T-helper 17 cell (primary cell): ENCODE measurements at places on chromosomes 2 and 18.

DNA sequence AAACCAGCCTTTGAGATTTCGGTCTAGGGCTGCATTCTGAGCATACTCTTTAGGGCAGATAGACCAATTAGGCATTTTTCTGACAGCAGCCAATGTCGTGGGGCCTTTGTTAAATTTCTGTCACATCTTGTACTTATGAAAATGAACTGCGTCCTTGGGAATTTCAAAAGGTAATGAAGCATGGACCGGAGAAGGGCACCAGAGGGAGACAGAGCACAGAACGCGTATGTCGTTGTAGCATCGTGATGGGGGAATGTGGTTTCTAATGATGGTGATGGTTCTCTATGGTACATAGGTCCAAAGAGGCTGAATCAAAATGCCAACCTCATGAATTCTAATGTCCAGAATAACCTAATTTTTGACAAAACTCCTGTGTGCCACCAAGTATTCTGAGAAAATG is 483.9 kb upstream of the CRIM1 start:
- no peak for DNase-seq

DNA sequence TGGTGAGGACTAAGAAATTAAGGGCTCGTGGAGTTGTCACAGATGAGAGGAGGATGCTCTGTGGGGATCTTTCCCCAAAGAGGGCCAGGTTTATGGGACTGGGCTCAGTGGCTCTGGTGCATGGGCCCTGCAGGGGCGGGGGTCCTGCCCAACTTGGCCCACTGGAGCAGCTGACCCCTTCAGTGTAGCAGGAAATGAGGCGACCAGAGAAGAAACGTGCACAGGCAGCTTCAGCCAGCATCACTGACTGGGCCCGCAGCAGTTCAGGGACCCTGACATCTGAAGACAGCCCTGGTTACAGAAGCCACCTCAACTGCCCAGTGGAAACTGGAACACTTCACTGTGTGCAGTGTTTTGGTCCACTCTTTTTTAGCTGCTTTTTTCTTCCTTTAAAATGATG is 72.8 kb downstream of the EMILIN2 start:
- DNase-seq: no peak

DNA sequence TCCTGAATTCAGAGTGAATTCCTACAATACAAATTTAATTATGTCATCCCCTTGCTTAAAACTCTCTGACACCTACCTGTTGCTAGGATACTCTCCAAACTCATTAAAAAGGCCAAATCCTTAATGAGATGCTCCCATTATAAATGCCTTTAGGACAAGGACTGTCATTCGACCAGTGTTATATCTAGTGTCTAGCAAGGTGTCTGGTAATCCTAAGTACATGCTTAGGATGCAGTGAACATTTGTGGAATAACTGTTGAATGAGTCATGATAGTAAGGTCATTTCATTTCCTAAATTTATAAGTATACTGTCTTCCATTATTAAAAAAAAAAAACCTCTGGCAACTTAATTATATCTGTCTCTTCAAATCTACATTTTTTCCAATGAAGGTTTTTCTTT is 588.9 kb upstream of the NRXN1 start:
- no peak for DNase-seq

DNA sequence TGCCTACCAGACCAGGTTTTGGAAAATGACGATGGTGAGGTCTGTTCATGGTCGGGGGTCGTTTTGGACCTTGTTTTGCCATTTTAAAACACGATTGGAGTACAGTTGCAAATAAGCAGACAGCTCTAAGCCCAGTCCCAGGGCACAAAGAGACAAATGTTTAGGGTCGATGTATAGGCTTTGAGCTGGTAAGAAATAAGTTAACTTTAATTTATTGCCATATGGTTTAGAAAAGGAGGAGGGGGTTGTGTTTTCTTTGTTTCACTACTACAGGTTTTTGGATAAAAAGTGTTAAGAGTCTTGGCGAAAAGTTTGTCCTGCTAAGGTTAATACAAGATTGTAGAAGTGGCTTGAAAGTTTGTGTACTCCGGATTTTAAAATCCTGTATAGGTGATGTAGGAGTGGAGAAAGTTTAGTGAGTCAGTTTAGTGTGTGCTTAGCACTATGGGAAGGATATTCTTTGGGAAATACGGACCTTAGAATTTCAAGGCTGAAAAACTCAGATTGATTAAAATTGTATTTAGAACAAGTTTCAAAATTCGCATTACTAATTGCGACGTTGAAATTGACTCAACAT is 1.3 kb downstream of the KCMF1 start:
- no peak for DNase-seq

- no peak for DNase-seq
These were observed 331.6 kb downstream of the SETBP1 start for GRCh38 chr18:45012286-45012685.

- no peak for DNase-seq
These were observed 304.8 kb downstream of the TRIB2 start for GRCh38 chr2:13021470-13021957.

DNA sequence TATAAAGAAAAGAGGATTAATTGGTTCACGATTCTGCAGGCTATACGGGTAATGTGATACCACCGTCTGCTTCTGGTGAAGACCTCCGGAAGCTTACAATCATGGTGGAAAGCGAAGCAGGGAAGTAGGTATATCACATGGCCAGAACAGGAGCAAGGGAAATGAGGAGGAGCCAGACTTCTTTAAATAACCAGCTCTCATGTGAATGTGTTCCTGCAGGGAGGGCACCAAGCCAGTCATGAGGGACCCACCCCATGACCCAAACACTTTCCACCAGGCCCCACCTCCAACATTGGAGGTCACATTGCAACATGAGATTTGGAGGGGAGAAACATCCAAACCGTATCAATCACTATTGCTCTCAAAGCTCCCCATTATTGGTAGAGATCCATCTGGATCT is 61.8 kb downstream of the EFEMP1 start:
- DNase-seq: no peak

DNA sequence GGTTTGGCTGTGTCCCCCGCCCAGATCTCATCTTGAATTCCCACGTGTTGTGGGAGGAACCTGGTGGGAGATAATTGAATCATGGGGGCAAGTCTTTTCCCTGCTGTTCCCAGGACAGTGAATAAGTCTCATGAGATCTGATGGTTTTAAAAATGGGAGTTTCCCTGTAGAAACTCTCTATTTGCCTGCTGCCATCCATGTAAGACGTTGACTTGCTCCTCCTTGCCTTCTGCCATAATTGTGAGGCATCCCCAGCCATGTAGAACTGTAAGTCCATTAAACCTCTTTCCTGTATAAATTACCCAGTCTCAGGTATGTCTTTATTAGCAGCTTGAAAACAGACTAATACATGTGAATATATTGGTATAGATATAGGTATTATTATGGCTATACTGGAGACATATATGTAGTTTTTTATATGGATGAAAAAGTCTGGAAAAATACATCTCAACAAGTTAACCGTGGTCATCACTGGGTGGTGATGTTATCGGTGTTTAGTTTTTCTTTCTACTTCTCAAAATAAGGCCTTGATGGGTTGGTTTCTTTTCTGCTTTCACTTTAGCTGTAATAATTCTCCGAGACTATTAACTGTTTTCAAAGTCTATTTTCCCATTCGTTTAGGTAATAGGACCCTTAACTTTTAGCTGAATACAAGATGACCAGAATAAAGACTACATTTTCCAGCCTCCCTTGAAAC is 39.1 kb upstream of the NCOA1 start:
- DNase-seq: no peak

GRCh38 chr2:127584516-127585033 is 49.1 kb downstream of the MYO7B start:
- no peak for DNase-seq

DNA sequence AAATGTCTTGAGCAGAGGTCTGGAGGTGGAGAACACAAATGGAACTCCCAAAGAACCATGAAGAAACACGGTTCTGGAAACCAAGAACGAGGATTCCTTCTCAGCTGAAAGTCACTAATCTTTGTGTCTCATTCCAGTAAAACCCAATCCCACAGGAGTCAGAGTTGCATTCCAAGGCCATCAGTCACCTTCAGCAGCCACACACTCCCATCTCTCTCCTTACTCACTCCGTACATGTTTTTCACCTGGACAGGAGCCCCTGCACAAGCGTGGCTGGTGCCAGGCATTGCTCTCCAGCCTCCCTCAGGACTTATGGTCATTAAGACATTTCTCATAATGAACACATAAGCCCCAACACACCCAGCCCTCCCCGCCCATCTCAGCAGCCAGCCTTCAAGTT is 175.4 kb upstream of the SIX2 start:
- no peak for DNase-seq

GRCh38 chr18:59268721-59269562 is 4.3 kb downstream of the RAX start:
- no peak for DNase-seq

DNA sequence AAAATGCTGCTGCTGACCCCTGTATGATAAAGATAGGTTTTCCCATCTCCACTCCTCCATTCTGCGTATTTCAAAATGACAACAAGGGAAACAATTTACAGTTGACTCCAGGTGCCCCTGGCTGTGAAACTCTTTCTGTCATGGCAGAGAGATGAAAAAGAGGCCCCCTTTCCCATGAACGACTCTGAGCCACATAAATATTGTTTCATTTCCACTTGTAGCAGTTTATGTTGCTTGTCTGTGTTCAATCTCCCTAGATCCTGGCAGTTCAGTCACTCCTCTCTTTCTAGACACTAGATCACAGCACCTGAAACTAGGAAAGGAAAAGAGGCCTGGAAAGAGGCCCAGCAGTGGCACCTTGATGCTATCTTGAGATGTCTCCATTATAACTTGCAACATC is 121.0 kb upstream of the ZNF521 start:
- no peak for DNase-seq

- no peak for DNase-seq
These were observed 647 bp downstream of the CCDC121 start for GRCh38 chr2:27627963-27628766.

GRCh38 chr2:113741091-113741490 is 15.4 kb downstream of the SLC35F5 start:
- no peak for DNase-seq

DNA sequence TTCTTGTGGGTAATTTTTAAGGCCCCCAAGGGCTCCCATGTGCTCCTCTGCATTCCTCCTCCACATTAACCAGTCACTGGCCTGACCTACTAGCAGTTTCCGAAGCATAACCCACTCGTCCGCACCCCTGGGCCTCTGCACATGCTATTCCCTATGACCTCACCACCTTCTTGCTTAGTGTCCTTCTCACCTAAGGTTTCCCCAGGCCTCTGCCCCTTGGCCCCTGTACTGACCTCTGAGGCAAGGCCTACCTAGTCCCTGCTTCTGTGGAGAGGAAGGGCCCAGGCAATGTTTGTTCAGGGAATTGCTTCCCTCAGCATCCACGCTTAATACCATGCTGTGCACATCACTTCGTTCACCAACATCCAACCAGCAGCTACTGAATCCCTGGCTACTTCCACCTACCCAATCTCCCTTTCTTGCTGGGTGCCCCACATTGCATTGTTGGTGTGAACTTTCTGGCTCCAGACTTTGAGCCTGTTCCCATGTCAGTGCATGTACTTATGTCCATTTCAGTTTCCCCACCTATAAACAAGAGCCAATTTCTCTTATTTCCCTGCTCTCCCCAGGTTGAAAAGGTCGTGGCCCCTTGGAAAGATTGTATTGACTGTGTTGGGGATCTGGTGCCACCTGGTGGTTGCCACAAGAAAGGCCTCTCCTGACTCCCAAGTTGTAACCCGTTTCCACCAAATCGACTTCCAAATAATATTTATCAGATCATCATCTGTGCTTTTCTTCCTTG is 19.2 kb upstream of the TMEM177 start:
- no peak for DNase-seq

GRCh38 chr2:38217401-38218188 is 141.6 kb upstream of the CYP1B1 start:
- no peak for DNase-seq

DNA sequence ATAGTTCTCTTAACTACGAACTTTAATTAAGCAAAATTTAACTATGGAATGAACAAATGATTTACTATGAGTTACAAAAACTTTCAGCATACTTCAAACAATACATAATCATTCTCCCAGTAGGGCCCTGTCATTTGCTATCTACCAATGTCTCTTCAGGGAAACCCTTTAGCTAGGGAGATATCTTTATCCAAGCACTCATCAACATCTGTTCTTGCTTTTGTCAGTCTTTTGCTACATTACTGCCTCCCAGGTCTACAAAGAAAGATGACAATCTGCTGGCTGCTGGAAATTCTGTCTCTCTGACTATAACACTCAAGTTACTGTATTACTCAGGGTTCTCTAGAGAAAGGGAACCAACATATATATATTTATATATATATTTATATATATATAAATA is 1626.3 kb upstream of the CELF4 start:
- no peak for DNase-seq

- DNase-seq: no peak
These were observed 485.7 kb downstream of the THSD7B start for GRCh38 chr2:137251045-137251444.

GRCh38 chr2:222105046-222105445 is 193.8 kb downstream of the PAX3 start:
- DNase-seq: no peak

DNA sequence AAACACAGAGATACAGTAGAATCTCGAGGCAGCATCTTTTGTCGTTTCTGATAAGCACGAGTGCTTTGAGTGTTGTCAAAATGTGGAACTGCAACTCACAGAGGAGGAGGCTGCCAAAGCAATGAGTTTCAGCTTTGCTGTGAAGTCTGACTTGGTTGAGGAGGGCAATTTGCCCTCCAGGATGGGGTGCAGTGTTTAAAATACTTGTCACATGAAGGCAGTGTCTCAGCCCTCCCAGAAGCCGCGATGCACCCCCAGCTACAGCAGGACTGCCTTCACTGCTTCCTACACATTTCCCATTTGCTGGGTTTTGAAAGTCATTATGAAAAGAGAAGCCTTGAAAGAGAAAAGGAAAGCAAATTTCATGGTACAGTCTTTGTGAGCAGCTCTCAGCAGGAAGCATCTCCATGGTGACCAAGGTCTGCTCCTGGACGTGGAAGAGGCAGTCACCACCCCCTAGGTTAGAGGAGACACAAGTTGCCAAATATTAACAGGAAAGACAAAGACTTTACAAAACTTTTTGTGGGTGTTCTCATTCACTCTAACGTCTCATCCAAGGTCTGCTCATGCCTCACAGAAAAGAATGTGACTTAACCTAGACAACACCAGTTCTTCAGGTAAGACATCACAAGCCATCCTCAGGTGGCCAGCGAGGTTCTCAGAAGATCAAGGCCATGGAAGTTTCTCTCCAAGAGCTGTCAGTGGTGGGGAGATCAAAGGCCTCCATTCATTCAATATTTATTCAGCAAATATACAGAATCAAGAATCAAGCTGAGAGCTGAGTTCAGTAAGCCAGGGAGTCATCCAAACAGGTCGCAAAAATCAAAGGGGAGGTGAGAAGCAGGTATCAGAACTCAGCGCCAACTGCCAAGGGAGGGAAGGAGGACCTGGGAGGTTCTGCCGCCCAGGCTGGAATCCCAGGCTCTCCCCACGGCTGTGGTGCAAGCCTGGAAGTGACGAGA is 476.0 kb downstream of the EIPR1 start:
- no peak for DNase-seq

- no peak for DNase-seq
These were observed 196.4 kb upstream of the PXDN start for GRCh38 chr2:1940679-1941078.

- no peak for DNase-seq
These were observed 74.2 kb upstream of the KCNH7 start for GRCh38 chr2:162912787-162913186.

GRCh38 chr2:61244694-61245093 is 82.7 kb downstream of the C2orf74 start:
- no peak for DNase-seq

GRCh38 chr2:231221761-231222160 is 23.3 kb downstream of the ARMC9 start:
- DNase-seq: no peak

GRCh38 chr2:68837164-68837860 is 33.9 kb downstream of the BMP10 start:
- peak; percentile 49 for DNase-seq

GRCh38 chr2:134154246-134154645 is 99.6 kb upstream of the MGAT5 start:
- no peak for DNase-seq
